ENCODE measurements at places on chromosomes 4 and X.

GRCh38 chrX:38335382-38335781 lies 8.1 kb upstream of the RPGR start:
- DNase-seq = no peak

- no peak for DNase-seq
These were observed 96.3 kb upstream of the NKX1-1 start for GRCh38 chr4:1502501-1502886.

DNA sequence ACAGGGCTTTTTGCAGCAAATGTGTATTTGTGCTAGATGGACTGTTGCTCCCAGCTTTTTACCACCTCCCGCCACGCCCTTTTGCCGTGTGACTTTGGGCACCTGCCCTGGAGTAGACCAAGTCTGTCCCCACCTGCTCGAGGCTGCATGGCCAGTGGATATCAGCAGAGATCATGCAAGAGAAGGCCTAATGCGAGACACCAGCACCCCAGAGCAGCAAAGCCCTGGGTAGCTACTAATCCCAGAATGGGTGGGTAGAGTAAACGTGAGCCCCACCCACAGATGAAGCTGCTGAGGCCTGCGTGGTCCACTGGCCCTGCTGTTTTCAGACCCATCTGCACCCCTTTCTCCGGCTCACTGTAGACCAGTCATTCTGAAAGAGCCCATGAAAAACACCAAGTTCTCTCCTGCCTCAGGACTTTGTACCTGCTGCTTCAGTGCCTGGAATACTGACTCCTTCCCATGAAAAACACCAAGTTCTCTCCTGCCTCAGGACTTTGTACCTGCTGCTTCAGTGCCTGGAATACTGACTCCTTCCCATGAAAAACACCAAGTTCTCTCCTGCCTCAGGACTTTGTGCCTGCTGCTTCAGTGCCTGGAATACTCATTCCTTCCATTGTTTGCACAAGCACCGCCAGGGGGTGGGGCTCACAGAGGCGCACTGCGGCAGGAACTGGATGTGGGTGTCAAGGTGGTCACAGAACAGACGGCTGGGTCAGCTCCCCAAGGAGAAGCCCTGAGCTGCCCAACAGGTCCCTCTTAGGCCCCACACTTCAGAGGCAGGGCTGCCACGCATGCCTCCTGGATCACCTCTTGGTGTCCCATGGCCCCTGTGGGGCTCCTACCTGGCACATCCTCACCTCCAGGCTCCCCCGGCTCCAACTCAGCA lies 5.1 kb upstream of the TNIP2 start:
- DNase-seq = no peak

DNA sequence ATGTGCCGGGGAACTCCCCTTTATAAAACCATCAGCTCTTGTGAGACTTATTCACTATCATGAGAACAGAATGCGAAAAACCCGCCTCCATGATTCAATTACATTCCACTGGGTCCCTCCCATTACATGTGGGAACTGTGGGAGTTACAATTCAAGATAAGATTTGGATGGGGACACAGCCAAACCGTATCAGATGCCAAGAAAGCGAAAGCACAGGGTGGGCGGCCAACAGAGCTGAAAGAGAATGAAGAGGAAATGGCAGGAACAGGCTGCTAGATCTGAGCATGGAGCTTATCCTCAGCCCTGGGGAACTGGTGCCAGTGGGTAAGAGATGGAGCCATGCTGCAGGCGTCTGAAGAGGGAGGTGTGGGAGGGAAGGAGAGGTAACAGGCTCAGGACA lies 117.7 kb upstream of the PNPLA4 start:
- no peak for DNase-seq

- no peak for DNase-seq
These were observed 83.0 kb upstream of the IL13RA1 start for GRCh38 chrX:118644378-118644777.

All from C1 segment of cervical spinal cord (tissue), 14 donors.